SJCRH30 (cell line): ENCODE measurements at places on chromosomes 2 and 18. TPM values are rescaled to one million over a fixed set of nuclear protein-coding genes. Genes with fewer than 3 reads are reported as not detected.

DNA sequence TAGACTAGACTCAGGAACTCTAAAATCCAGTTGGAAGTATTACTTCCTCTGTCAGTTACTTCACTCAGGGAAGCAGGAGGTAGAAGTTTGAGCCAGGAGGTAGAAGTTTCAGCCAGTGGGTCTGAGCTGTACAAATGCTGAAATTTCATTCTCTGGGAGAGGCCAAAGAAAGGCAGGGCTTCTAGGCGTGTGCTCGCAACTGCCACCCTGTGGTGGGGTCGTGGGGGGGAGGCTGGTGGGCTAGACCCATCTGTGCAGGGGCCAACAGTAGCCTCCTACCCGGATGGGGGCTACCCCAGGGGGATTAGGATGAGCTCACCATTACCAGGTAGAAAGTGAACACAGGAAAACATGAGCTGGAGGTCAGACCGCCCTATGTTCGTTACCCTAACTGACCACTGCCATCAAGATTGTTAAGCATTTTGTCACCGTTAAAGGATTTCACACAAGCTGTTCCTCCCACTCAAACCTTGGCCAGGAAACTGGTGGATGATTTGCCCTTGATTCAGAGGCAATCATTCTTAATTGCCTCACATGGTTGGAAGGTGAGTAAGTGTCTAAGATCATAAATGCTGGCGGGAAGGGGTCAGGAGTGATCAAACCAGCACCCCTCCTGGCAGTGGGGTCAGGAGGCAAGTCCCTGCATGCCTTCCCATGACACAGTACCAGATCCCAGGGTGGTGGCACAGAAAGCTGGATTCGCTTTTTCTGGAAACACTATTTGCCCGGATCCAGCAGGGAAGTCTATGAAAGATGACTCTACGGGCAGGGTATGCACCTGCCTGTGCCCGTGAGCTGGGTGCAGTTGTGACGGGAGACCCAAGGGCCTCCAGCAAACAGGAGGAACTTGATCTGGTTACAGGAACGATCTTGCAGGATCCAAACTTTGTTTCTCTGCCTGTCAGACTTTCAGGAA, 5.2 kb upstream of the FHL2 start:
- peak overlapping the region; percentile 20; the same call in 1 of the 2 replicates for H3K27ac ChIP-seq
- H3K36me3 ChIP-seq, result no peaks in the 10 kb centered on the region
- no peaks in the 10 kb centered on the region for H3K27me3 ChIP-seq
- H3K4me1 ChIP-seq, result peaks cover 23% of the 10 kb centered on the region
- DNase-seq, result peak; percentile 51

- no peaks in the 10 kb centered on the region for H3K4me1 ChIP-seq
- no peak for DNase-seq
- H3K4me3 ChIP-seq, result no peak overlapping the region
- no peak overlapping the region for H3K27ac ChIP-seq
- no peaks in the 10 kb centered on the region for H3K27me3 ChIP-seq
Observed at GRCh38 chr18:45889419-45890064, 64.1 kb downstream of the SIGLEC15 start.

Gene KANSL3
- 46.1 and 50.9 TPM in 2 replicates for total RNA-seq

Gene DNAH6
- not detected in 2 replicates for total RNA-seq

DNA sequence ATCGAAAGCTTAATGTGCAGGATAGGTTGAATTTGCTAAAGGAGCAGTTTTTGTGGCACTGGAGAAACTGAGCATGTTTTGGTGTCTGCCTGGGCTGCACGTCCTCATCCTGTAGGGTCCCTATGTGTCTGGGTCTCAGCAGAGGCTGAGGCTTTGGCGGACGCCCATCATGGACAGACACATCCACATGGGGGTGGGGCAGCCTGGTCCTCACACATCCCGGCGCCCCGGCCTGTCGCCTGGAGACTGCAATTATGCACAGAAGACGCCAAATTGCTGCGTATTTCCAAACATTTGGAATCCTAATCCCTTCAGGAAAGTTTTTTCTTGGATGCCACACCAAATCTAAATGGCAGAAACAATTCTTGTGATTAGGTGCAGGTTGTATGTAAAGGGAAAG, 128.2 kb upstream of the TWIST2 start:
- no peaks in the 10 kb centered on the region for H3K4me1 ChIP-seq
- no peak for DNase-seq
- peaks cover 3% of the 10 kb centered on the region; the same call in 1 of the 2 replicates for H3K27me3 ChIP-seq
- no peak overlapping the region for H3K27ac ChIP-seq
- no peaks in the 10 kb centered on the region for H3K36me3 ChIP-seq

- peaks cover 3% of the 10 kb centered on the region; the same call in 1 of the 2 replicates for H3K27me3 ChIP-seq
- no peaks in the 10 kb centered on the region for H3K4me1 ChIP-seq
- DNase-seq, result no peak
- H3K27ac ChIP-seq, result no peak overlapping the region
- no peaks in the 10 kb centered on the region for H3K36me3 ChIP-seq
Observed at GRCh38 chr2:8141079-8141707, 540.7 kb upstream of the ID2 start.

DNA sequence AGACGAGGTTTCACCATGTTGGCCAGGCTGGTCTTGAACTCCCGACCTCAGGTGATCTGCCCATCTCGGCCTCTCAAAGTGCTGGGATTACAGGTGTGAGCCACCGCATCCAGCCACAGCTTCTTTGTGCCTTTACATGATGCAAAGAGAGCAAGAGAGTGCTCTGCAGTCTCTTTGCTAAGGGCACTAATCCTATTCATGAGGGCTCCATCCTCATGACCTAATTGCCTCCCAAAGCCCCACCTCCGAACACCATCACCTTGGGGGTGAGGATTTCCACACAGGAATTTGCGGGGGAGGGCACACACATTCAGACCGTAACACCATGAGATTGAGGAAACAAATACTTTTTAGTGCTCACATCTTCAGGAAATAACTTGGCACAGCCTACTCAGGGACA, 91.8 kb downstream of the PDCL3 start:
- no peaks in the 10 kb centered on the region for H3K36me3 ChIP-seq
- H3K27ac ChIP-seq, result no peak overlapping the region
